Ascending aorta (tissue), 2 donors: ENCODE measurements at places on chromosomes 2 and 18.

GRCh38 chr2:68506170-68506569 lies 38.8 kb downstream of the APLF start:
- DNase-seq, result no peak

GRCh38 chr18:70998490-70998889 lies 709.6 kb downstream of the SOCS6 start:
- no peak for DNase-seq

- no peak for DNase-seq
Measured at GRCh38 chr2:157874348-157874747, 1.8 kb downstream of the ACVR1 start.

DNA sequence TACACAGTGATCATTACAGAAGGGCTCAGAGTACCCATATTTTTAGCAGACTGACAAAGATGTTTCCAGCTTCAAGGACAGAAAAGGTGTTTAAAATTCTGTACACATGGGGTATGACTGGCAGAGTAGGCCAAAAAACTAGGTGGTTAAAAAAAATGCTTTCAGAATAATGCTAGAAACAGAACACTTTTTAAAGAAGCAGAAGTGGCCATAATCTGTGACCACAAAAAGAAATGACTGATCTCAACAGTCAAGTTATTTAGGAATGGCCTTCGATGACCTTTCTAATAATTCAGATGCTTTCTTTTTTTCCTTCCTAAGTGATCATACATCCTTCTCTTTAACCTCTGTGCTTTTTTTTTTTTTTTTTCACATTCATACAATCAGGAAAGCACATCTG lies 4.1 kb upstream of the AQP4 start:
- DNase-seq, result no peak

GRCh38 chr2:12031866-12032265 lies 285.4 kb downstream of the LPIN1 start:
- DNase-seq, result no peak

GRCh38 chr2:64019975-64020528 lies 824 bp upstream of the VPS54 start:
- DNase-seq, result no peak

DNA sequence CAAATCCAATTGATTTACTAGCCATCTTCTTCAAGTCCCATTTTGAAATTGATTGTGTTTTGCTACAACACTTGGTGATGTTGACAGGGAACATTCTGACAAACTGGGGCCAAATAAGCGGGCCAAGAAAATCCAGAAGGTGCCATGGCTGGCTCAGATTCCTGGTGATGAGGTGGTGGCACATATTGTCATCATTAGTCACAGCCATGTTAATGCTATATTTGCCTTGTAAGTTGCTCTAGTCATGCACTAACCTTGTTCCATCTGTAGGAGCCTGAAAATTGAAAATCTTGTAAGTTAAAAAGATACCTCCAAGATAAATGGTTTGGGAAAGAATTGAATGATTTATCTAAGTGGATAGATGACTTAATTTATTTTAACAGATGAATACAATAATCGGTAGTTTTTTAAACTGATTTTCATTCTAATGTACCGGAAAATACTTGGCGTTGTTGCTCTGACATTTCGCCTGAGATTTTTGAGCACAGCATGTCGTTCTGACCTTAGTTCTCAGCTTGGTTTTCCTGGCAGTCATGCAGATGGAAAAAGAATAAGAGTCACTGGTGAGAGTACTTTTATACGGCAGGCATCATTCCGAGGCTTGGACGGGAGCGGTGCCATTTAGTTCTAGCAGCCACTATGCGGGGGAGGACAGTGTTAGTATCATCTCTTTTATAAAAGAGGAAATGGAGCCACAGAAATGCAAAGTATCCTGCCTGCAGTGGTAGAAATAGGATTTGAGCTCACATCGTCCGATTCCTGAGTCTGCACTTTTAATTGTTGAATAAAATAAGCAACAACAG lies 133.9 kb downstream of the ZNF532 start:
- no peak for DNase-seq

DNA sequence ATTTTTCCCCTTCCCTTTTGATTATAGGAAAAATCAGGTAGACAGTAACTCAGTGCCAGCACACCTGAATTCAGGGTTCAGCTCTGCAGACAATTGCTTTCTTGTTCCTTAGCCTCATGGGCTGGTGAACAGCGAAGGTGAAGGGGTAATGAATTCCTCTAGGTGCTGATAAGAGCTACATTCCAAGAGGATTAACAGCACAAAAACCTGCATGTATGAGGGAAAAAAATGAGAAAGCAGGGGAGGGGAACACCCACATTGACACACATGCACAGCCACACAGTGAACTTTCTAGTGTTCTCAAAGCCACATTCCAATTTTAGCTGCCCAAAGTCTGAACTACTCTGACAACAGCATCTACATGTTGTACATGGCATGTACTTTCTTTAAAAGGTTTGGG lies 46.1 kb downstream of the SPATS2L start:
- DNase-seq, result no peak

- DNase-seq, result no peak
Measured at GRCh38 chr2:235460548-235461047, 33.2 kb upstream of the AGAP1 start.

GRCh38 chr2:7899923-7900322 lies 781.9 kb upstream of the ID2 start:
- DNase-seq, result no peak

DNA sequence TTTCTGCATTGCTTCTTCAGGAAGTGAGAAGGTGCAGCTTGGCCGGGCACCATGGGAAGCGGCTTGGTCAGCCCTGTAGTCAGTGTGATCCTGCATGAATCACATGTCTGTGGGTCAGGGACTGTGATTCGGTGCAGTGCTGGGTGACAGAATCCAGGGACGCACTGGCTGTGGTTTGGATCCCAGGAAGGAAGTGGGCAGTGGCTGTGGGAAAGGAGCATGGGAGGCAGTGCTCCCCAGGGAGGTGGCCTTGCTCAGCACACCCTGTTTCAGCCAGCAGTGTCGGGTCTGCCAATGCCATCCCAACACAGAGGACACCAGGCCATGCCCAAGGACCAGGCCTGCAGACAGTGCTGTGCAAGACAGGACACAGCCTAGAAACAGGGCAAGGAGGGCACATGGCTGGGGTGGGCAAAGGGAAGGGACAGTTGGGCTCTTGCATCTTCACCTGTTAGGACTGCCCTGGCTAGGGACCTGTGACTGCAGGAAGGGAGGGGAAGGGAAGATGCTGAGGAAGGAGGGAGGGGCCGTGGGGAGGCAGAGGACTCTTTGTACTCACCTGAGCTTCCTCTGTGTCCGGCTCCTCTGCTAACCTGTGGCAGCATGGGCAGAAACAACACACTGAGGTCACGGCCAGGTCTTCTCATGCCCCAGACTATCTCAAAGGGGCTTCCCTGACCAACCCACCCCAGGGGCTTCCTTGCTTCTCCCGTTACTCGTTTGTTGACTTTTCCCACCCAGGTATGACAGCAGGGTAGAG lies 37.2 kb upstream of the DNMT3A start:
- DNase-seq, result no peak

DNA sequence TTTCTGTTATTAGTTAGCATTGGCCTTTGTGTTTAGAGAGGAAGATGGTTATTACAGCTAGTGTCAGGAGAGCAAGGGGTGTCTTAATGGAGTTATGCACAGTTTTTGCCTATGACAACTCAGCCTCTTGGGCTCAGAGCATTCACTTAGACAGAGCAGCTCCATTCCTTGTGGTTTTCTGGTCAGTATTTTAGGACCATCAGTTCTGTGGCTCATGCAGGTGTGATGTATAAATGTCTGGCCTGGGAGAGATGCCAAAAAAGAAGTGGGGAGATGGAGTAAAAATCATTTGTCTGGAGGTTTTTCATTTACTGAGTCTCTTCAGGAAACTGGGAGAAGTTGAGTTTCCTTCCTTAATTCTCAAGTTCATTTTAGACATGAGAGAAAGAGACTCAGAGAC lies 79.7 kb downstream of the PRKCE start:
- DNase-seq, result no peak

DNA sequence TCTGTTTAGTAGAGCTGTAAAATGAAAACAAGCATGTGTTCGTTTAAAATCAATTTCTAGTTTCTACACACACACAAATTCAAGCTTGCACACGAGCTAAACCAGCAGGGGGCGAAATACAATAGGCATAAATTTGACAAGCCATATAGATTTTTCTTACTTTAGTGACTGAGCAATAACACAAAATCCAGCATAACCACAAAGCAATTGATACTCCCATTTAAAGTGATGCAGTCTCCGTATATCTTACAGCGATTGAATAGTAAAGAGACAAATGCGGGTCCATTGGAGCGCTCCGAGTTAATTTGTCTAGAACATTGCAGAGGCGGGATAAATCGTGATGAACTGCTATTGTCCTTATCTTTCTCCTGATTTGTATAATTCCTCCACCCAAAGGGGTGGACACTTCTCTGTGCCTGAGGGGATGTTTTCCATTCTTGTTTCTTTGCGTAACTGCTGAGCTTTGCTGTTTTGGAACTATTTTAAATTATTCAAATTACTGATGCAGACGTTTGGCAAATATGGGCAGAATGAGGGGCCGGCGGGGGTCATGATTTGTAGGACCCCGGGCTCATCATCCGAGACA lies 1.2 kb upstream of the AFTPH start:
- peak; percentile 80 for DNase-seq

DNA sequence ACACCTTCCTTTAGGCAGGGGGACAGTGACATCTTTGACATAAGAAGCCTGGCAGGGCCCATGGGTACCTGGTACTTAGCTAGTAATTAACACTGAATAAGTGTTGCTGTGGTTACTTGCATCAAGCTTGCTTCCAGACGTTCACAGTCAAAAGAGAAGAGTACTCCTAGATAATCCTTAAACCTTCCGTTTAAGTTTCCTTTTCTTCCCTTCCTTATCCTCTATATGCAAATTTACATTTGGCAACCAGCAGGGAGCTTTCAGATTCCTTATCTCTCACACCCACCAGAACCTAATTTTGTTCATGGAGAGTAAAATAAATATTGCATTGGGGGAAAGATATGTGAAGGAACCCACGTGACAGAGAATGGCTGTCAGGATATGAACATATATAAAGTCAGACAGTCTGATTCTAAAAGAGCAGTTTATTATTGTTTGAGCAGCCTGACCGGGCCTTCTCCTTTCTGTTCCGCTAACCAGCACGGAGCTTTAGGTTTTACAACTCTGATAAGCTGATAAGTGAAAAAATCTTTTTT lies 7.8 kb upstream of the RAB31 start:
- no peak for DNase-seq

DNA sequence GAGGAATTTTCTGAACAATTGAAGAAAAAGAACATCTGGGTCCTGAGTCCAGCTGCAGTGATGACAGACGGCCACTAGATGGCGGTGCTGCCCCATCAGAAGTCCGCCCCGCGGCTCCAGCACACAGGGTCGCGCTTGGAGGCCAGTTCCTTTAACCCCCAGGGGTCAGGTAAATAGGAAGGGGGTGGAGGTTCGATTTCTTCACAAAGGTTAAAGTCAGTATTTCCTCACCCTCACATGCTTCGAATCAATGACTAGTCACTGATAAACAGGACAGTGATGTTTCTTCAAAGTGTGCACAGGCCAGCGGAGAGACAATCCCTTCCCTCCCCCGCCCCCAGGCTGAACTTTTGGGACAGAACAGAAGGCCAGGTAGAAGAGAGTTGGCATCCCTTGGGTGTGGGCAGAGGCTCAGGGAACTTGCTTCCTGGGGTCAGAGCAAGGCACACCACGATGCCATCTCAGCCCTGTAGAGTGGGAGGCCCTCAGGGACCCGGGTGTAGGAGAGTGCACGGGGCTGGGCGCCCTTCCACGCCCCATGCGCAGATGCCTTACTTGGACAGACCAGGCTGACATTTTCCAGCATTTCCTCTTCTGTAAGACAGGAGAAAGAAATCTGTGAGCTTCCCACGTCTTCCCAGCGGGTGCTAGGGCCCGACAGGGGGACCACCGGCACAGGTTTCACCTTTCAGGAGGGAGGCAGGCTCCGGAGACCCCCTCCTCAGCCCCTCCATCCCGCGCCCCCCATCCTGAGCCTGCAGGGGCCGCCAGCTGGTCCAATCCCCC lies 722 bp downstream of the APOB start:
- DNase-seq, result no peak

DNA sequence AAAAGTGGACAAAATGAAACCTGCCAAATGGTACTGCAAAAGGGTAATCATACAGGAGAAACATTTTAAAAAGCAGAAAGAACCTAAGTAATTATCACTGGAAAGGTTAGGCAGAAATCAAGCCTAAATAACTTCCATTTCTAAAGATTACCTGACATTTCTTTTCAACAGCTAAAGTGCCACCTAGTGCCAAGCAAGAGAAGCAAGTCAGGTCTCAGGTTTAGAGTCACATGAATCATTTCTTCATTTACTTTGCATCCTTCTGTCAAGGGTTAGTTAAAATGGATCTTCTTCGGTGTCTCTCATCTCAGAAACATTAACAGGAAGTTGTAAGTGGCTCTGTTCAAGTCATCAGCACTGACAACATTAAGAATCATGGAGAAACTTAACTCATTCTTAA lies 90.3 kb downstream of the AKAIN1 start:
- DNase-seq, result no peak

DNA sequence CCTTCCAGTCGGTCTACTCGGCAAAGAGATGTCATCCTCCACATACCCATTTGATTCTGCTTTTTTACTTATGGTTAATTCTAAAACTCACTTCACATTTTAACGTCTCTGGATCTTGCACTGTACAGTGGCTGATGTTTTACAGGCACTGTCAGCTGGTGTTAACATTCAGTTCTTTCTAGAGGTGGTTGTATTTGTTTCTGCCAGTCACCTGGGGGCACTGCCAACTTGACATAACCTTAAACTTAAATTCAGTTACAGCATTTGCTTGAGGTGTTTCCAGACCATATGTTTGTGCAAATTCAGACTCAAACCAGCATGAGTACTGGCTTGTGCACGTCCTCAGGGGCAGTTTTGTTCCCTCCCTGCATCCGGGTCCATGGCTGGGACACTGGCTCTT lies 5.3 kb upstream of the TMEM185B start:
- peak; percentile 30 for DNase-seq

DNA sequence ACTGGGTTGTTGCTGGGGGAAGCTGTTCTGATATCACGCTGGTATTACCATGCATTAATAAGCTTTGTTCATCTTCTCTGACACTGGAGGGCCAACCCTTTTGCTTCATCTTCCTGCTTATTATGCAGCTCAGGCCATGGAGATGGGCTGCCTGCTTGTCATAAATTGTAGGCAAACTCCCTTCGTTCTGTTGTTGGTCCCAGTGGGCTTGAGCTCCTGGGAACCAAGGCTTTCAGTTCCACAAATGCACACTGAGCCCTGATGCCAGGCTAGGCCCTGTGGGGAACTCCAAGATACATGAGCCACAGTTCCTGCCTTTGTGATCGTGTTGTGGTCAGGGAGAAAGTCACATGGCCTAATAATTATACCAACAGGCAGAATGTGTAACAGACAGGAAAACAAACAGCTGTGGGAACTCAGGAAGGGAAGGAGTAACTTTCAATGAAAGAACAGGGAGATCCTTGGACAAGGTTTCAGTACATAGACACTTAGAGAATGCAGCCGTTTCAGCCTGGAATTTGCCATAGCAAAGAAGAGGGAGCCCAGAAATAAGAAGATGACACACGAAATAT lies 49.0 kb upstream of the BCL2L11 start:
- DNase-seq, result no peak

- no peak for DNase-seq
Measured at GRCh38 chr2:16644221-16644925, 21.3 kb downstream of the CYRIA start.
